Left hindlimb (tissue), 1 donor: ENCODE measurements at places on chromosomes 4 and X.

DNA sequence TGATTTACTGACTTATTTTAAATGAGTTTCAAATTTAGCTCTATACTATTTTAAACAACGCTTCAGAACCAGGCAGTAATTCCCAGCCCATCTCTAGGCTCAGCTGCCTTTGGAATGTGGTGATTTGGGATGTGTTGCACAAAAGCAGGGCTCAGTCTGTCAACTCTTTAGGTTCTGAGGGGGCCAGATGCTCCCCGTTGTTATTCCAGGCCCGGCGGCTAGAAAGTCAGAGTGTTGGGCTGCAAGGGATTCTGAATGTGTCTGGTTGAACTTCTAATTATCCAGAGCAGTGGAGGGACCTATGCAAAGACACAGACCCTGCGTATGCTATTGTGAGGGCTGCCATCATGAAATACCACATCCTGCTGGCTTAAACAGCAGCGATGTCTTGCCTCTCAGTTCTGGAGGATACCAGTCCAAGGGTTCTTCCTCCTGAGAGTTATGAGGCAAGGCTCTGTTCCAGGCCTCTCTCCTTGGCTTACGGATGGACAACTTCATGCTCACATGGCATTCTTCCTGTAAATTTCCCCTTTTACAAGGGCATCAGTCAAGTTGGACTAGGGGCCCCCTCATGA is 123.2 kb upstream of the TRIM2 start:
- DNase-seq: no peak

GRCh38 chr4:89109841-89110540 is 1.3 kb upstream of the TIGD2 start:
- DNase-seq: no peak

- no peak for DNase-seq
Observed at GRCh38 chr4:47462799-47463234, 685 bp downstream of the COMMD8 start.

- no peak for DNase-seq
Observed at GRCh38 chr4:14644580-14645282, 357.6 kb upstream of the CPEB2 start.

DNA sequence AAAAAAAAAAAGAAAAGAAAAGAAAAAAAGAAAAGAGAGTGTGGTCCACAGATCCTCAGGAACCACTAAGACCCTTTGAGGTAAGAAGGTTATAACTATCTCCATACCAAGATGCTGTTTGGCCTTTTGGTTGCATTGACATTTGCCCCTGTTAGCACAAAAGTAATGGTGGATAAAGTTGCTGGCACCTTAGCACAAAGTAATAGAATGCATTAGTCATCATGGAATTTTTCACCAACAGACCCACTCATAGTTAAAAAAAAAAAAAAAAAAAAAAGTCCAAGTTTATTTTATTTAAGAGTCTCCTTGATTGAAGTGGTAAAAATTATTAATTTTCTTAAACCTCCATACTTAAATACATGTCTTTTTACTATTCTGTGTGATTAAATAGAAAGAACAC is 78.4 kb upstream of the RBPJ start:
- no peak for DNase-seq

- DNase-seq: no peak
Observed at GRCh38 chrX:4830880-4831557, 1117.6 kb upstream of the PRKX start.

DNA sequence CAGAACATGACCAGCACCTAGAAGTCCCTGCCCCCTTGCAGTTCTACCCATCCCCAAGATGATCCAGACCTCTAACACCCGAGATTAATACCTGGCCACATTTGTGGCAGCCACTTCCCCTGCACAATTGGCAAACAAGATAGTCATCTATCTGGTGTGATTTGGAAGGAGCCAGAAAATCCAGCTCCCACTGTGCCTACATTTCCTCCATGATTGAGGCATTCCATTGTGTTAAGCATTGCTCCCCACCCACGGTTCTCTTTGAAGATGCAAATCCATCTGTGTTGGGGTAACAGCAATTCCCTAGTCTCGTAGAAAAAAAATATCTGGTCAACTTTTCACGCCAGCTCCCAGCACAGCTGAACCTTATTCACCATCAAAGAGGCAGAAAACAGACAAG is 405.0 kb downstream of the BCOR start:
- no peak for DNase-seq

GRCh38 chr4:166518315-166518714 is 645.3 kb downstream of the TLL1 start:
- DNase-seq: no peak

- no peak for DNase-seq
Observed at GRCh38 chr4:153265306-153266047, 61.2 kb downstream of the TRIM2 start.

DNA sequence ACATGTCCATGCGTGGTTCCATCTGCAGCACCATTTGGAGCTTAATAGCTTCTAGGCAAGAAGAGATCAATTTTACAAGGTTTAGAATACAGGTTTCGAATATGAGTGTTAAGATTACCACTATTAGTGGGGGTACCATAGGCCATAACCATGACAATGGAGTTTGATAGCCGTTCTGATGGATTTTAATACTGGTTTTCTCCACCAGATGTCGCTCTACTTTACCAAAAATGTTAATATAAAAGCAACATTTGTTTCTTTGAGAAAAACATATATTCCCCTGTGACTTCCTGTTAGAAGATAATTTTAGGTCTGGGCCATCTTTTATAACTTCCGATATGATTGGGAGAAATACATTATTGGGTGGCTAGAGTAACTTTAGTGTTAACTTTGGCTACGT is 499.7 kb upstream of the POU3F4 start:
- DNase-seq: no peak

- DNase-seq: no peak
Observed at GRCh38 chr4:46399440-46399839, 9.5 kb upstream of the GABRA2 start.

GRCh38 chrX:15812192-15812938 is 22.1 kb downstream of the ZRSR2 start:
- no peak for DNase-seq

- DNase-seq: peak; percentile 31
Observed at GRCh38 chr4:139692309-139693012, 26.8 kb downstream of the MGST2 start.

DNA sequence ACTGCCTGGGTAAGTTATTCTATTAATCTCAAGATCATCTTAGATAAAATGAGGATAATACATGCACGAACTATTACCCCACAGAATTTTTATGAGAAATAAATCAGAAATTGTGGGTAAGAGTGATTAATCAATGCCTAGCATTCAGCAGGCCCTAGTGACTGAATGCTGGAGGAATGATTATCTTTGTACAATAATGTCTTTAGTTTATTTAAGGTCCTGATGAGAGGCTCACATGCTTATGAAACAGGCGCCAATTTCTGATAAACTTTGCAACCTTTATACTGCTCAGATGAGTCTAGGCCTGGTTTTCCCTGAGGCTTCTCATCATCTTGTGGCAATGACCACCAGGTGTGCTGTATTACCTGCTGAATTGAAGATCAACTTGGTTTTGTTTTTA is 27.8 kb upstream of the BMP2K start:
- no peak for DNase-seq

DNA sequence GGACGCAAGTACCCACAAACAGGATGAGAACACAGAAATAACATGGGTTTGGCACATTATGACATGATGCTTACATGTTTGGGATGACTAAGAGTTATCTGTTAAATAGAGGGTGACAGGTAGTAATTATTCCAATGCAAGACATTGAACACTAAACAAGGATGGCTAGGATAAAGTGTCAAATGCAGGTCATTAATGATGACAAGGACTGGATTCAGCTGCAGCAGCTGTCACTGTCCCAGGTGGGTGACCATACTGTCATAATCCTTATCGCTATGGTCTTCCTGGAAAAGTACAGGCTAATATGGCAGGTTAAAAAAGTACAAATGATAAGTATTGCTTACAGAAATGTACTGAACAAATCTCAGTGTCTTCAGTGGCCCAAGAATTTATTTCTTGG is 123.9 kb downstream of the ANTXR2 start:
- no peak for DNase-seq

- DNase-seq: no peak
Observed at GRCh38 chr4:151931563-151931962, 170.8 kb upstream of the GATB start.

- no peak for DNase-seq
Observed at GRCh38 chr4:24611575-24611974, 27.2 kb upstream of the DHX15 start.

DNA sequence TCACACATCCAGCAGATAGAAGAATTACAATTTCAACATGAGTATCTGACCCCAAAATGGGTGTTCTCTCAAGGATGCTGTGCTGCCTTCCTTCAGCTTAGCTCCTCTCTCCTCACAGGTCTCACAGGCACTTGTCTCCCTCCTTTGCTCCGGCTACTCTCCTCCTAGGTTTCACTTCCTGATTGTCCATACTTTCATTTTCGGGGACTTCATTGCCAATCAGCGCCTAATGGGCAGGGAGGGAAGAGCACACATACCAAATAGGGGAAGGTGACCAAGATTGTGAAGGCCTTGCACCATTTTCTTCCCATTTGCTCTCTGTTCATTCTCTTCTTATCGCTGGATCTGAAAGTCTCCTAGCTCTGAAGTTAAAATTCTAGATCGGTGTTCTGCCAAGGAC is 125.4 kb upstream of the EOLA2 start:
- DNase-seq: no peak

GRCh38 chr4:172666711-172667368 is 501.8 kb upstream of the GALNT7 start:
- DNase-seq: no peak

- no peak for DNase-seq
Observed at GRCh38 chrX:585115-585808, 45.3 kb upstream of the SHOX start.

DNA sequence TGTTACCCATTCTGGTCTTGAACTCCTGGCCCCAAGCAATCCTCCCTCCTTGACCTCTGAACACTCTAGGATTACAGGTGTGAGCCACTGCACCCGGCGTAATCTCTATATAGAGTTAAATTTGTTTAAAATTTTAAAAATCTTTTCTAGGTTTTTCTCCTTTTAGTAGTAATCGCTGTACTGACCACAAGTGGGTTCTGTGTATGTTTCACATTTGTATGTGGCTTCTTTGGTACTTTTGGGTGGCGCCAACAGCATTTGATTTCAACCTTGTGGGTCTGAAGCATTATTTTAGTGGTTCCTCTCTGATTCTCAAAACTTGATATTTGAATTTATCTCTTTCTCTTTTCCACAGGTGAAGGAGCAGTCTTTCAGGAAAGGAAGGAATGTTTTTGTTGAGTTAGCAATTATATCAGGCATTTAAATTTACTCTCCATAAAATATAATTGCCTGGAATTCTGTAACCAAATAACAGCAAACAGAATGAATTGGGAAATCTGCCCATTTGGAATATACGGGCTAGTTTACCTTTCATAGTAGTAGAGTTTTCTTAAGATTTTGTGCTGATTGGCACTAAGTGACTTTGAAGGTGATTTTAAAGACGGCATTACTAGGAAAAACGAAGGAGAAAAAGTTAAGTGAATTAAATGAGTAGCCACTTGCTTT is 29.5 kb downstream of the ARHGAP10 start:
- no peak for DNase-seq

DNA sequence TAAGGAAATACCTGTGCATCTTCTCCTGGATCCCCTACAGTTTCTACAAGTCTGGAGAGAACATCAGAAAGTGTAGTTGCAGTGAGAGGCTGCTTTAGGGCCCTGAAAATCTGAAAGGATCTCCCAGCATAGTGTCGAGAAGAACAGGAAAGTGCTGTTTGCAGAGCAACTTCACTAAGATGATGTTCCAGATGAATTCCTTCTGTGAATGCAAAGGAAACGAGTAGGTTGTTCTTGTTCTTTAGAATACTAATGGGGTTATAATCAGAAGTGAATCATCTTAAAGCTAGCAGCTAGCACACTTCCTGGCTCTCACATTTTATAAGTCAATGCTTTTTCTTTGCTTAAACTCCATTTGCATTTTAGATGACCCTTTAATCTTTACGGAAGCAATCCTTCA is 53.7 kb downstream of the ZAR1 start:
- no peak for DNase-seq

DNA sequence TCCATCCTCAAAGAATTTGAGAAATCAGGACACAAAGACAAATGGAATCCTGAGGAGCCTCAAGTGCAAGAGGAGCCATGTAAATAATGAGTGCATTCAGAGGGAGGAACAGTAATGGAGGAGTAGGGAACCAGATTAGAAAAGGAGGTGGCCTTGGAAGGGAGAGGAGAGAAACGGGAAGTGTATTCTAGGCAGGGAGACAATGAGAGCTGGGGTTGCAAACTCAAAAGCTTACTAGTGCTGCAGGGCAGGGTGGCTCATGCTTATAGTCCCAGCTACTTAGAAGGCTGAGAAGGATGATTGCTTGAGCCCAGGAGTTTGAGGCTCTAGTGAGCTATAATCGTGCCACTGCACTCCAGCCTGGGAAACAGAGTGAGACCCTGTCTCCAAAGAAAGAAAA is 113.2 kb upstream of the LSM6 start:
- no peak for DNase-seq

DNA sequence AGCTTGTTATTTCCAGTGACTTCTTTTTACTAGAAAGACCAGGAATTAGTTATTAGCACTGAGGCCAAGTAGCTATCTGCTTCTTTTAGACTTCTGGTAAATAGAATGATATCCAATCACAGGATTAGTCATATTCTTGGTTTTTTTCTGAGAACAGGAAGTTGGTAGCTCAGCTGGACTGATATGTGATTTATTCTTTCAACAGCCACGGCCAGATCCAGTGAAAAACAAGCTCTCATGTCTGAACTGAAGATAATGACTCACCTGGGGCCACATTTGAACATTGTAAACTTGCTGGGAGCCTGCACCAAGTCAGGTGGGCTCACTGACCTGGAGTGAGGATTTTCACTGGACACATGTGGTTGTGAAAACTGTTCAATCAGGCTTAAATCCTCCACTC is 48.6 kb downstream of the PDGFRA start:
- no peak for DNase-seq

DNA sequence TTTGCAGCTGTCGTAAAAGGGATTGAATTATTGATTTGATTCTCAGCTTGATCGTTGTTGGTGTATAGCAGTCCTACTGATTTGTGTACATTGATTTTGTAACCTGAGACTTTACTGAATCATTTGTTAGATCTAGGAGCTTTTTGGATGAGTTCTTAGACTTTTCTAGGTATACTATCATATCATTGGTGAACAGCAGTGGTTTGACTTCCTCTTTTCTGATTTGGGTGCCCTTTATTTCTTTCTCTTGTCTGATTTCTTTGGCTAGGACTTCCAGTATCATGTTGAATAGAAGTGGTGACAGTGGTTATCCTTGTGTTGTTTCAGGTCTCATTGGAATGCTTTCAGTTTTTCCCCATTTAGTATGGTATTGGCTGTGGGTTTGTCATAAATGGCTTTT is 8.4 kb downstream of the APOOL start:
- DNase-seq: no peak
